Glutamatergic neuron (in vitro differentiated cells): ENCODE measurements at places on chromosomes 6 and 20.

- DNase-seq, result no peak
Observed at GRCh38 chr20:34995192-34995591, 39.5 kb downstream of the MYH7B start.

- DNase-seq, result no peak
Observed at GRCh38 chr6:81556551-81556950, 195.9 kb downstream of the TENT5A start.

- no peak for DNase-seq
Observed at GRCh38 chr6:147311218-147311617, 107.0 kb downstream of the STXBP5 start.

GRCh38 chr6:30726506-30727413, 6.6 kb downstream of the TUBB start:
- no peak for DNase-seq

DNA sequence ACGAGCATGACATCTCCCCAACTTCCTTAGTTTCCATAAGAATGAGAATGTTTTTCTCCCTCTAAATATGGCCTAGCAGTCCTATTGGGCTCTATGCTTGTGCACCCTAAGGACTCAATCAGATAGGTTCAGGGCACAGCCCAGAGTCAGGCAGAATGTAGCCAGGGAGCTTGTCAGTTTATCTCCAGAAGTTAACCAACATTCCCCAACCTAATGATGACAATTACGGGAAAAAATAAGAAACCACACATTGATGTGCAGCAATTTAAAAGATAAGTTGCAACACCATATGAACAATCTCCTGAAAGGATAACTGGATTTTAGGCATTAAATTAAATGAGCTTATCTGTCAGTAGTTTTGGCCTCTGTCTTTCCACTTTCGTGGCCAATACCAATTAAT, 71.1 kb downstream of the HDDC2 start:
- DNase-seq, result no peak

GRCh38 chr6:122869437-122870024, 80.5 kb downstream of the SMPDL3A start:
- DNase-seq, result peak; percentile 32

DNA sequence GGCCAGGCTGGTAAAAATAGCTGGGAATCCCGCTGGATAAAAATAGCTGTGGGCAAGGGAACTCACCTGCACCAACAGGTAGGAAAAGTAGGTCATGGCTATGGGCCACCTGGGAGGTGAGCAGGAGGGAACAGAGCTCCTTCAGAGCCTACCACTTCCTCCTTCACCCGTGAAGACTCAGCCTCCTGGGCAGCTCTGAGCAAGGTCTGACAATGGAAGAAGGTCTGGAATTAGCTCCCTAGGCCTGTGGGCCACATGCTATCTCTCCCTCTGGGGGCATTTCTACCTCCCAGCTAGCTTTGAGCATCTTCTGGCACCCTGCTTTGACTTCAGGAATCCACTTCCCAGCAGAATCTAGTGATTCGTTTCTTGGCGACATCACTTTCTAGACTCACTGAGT, 153.9 kb downstream of the MRPL14 start:
- DNase-seq, result no peak
